ENCODE measurements at places on chromosomes 11 and 22.

DNA sequence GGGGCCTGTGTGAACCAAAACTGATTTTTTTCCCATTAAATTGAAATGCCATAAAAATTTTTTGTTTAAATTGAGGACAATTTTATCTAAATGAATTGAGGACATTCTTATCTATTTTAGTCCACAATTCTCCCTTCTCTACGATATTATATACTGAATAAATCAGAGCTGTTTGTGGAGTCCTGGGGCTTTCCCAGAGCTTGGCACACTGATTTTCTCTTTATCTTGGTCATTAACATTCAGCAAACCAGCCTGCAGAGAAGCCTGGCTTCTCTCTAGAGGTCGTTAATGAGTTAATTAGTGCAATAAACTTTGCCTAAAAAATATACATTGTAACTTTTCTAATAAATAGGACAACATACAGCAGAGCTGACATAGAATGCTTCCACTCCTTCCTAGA lies 615.7 kb downstream of the NELL1 start:
- no peak overlapping the region for H3K27ac ChIP-seq
- no peak overlapping the region for H3K4me3 ChIP-seq
- H3K27me3 ChIP-seq, result no peaks in the 10 kb centered on the region
- no peak for DNase-seq

GRCh38 chr11:32729976-32730375 lies 64.5 kb downstream of the CCDC73 start:
- no peaks in the 10 kb centered on the region for H3K4me1 ChIP-seq
- no peak for DNase-seq
- no peak overlapping the region for H3K4me3 ChIP-seq
- H3K27me3 ChIP-seq, result no peaks in the 10 kb centered on the region

DNA sequence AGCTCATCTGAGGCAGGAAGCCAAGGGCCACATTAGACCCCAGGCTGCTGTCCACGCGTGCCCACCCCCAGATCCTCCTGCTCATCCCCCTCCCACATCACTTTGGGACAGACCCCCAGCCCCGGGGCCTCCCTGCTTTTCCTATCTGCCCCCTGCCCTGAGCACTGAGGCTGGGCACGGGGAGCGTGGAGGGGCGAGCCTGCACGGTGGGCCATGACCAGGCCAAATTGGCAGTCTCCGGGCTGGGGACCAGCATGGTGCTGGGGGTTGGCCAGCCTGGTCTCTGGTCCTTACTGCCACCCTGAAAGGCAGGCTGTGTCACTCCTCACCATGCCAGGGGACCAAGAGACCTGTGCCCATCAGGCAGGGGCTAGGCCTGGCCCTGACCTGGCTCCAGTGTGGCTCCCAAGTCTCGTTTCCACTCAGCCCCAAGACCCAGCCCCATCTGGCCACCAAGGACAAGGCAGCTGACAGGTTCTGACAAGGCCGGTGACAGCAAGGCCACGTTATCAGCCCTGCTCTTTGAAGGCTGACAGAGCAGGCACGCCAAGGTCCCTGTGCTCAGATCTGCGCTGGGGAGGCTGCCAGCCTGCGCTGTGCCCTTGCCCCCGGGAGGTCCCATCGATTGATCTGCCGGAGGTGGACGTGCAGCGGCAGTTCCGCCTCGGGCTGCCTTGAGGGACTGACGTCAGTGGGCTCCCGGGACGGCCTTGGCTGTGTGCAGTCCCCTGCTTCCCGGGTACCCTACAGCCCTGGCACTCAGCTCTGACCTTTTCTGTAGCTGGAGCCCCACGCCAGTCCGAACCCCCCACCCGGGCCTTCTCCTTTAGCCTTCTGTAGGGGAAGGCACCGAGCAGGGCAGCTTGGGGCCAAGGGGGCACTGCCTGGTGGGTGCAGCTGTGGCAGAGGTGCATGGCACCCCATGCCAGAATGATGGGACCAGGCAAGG lies 3.6 kb downstream of the TNNI2 start:
- H3K4me3 ChIP-seq, result no peak overlapping the region
- no peak for DNase-seq
- no peaks in the 10 kb centered on the region for H3K36me3 ChIP-seq
- H3K27ac ChIP-seq, result no peak overlapping the region
- peaks cover 4% of the 10 kb centered on the region for H3K27me3 ChIP-seq

- peaks cover 15% of the 10 kb centered on the region for H3K4me1 ChIP-seq
- no peak overlapping the region for H3K4me3 ChIP-seq
- no peak overlapping the region for H3K27ac ChIP-seq
- H3K27me3 ChIP-seq, result no peaks in the 10 kb centered on the region
- no peaks in the 10 kb centered on the region for H3K36me3 ChIP-seq
These were observed 6.2 kb downstream of the AMOTL1 start for GRCh38 chr11:94774345-94774744.

DNA sequence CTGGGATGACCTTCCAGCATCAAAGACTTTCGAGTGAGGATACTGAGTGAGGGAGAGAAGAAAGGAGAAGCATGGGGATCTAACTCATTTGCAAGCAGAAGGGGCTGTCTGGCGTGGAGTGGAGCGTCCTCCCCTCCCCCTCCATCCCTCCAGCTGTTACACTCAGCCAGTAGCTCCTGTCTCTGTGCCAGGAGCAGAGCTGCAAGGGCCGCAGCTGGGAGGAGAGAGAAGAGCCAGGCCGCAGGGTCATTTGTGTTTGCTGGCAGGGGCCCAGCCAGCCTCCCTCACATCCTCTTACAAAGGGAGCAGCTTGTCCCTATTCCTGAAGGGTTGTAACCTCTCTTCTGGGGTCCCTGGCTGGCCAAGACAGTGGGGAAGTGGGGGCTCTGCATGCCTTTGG lies 57.9 kb downstream of the NECTIN1 start:
- H3K27ac ChIP-seq, result no peak overlapping the region
- no peaks in the 10 kb centered on the region for H3K36me3 ChIP-seq
- H3K4me1 ChIP-seq, result peaks cover 28% of the 10 kb centered on the region
- H3K27me3 ChIP-seq, result no peaks in the 10 kb centered on the region
- no peak overlapping the region for H3K4me3 ChIP-seq

DNA sequence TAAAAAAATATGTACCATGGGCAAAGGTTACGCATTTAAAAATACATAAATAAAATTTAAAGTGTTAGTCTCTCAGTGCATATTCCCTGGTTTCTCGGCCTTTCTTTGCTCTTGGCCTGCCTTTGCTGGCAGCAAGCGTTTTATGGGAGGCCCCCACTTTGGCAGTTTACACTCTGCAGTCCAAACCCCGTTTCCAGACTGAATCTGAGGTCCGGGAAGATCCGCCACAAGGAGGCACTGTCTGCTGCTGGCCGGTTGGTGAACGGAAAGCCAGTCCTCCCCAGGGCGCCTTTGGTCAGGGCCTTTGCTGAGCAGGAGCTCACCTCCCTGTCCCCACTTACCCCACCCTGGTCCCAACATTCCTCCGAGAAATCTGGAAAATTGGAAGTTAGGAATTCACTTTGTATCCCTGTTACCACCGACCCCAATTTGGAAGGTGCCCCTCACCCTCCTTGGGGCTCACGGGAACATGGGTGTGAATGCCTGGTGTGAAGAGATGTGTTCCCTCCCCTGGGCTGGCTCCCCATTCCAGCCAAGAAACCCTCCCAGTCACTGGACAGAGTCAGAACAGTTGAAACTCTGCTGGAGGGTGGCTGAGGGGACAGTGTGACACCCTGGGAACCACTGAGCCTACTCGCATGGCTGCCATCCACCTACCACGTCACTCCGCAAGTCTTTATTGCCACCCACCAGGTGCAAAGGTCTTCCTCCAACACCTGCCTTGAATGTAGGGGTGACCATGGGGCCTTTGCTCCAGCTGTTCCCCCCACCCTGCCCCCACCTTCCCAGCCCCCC lies 9.4 kb upstream of the SF1 start:
- H3K27ac ChIP-seq, result no peak overlapping the region
- peaks cover 18% of the 10 kb centered on the region for H3K36me3 ChIP-seq
- no peak overlapping the region for H3K4me3 ChIP-seq
- peak; percentile 39 for DNase-seq
- H3K27me3 ChIP-seq, result no peaks in the 10 kb centered on the region
- H3K4me1 ChIP-seq, result no peaks in the 10 kb centered on the region

- H3K27ac ChIP-seq, result no peak overlapping the region
- no peaks in the 10 kb centered on the region for H3K36me3 ChIP-seq
- no peak overlapping the region for H3K4me3 ChIP-seq
- peaks cover 2% of the 10 kb centered on the region for H3K4me1 ChIP-seq
- H3K27me3 ChIP-seq, result no peaks in the 10 kb centered on the region
- no peak for DNase-seq
These were observed 27.9 kb upstream of the OAF start for GRCh38 chr11:120182790-120183491.

GRCh38 chr11:120226242-120226641 lies 13.7 kb upstream of the POU2F3 start:
- H3K27ac ChIP-seq, result no peak overlapping the region
- DNase-seq, result no peak
- no peaks in the 10 kb centered on the region for H3K36me3 ChIP-seq
- H3K4me1 ChIP-seq, result peaks cover 7% of the 10 kb centered on the region

GRCh38 chr11:126139111-126140091 lies 72.0 kb downstream of the RPUSD4 start:
- peak; percentile 87 for DNase-seq
- H3K27me3 ChIP-seq, result no peaks in the 10 kb centered on the region
- no peak overlapping the region for H3K4me3 ChIP-seq
- no peaks in the 10 kb centered on the region for H3K36me3 ChIP-seq

DNA sequence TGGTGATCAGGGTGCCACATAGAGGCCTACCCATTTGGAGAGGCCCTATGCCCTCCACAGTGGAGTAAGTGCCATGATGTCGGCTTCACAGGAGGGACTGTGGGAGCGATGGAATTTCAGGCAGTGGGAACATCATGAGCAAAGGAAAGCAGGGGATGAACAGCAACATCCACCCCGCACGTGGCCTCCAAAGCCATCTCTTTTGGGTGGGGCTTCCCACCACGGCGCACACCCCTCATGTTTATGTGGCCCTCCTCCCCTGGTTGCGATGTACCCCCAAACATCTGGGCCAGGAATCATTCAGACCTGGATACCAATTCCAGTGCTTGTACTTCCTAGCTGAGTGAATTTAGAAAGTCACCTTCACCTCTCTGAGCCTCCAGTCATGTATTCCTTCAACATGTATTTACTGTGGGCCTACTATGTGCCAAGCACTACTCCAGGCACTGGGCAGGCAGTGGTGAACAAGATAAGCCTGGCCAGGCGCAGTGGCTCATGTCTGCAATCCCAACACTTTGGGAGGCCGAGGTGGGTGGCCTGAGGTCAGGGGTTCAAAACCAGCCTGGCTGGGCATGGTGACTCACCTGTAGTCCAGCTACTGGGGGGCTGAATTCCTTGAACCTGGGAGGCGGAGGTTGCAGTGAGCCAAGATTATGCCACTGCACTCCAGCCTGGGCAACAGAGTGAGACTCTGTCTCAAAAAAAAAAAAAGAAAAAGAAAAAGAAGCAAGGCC lies 1.8 kb upstream of the MAFF start:
- H3K36me3 ChIP-seq, result no peaks in the 10 kb centered on the region
- H3K27me3 ChIP-seq, result no peaks in the 10 kb centered on the region
- H3K27ac ChIP-seq, result no peak overlapping the region
- H3K4me1 ChIP-seq, result peaks cover 9% of the 10 kb centered on the region

- H3K4me1 ChIP-seq, result no peaks in the 10 kb centered on the region
- H3K4me3 ChIP-seq, result no peak overlapping the region
- no peaks in the 10 kb centered on the region for H3K27me3 ChIP-seq
- H3K36me3 ChIP-seq, result no peaks in the 10 kb centered on the region
- H3K27ac ChIP-seq, result no peak overlapping the region
These were observed 227.0 kb upstream of the NCAM1 start for GRCh38 chr11:112734207-112734606.

DNA sequence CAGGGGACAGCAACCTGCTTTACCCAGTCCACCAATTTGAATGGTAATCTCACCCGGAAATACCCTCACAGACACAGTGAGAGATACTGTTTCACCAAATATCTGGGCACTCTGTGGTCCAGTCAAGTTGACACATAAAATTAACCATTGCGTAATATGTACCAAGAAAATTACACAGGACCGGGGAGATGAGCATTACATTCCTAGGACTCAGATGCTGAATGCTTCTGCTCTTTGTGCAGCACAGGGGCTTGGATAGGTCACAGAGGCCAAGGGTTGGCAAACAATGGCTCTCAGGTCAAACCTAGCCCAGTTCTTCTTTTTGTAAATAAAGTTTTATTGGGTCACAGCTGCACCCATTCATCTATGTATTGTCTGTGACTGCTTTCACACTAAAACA lies 557.2 kb downstream of the MN1 start:
- DNase-seq, result no peak
- H3K27me3 ChIP-seq, result no peaks in the 10 kb centered on the region
- H3K27ac ChIP-seq, result no peak overlapping the region
- no peaks in the 10 kb centered on the region for H3K36me3 ChIP-seq

GRCh38 chr11:35389897-35390465 lies 29.4 kb downstream of the SLC1A2 start:
- H3K36me3 ChIP-seq, result no peaks in the 10 kb centered on the region
- H3K4me3 ChIP-seq, result no peak overlapping the region
- no peak for DNase-seq
- H3K27me3 ChIP-seq, result no peaks in the 10 kb centered on the region

- no peaks in the 10 kb centered on the region for H3K27me3 ChIP-seq
- no peak overlapping the region for H3K4me3 ChIP-seq
- no peaks in the 10 kb centered on the region for H3K36me3 ChIP-seq
These were observed 52.3 kb downstream of the RTL6 start for GRCh38 chr22:44445731-44446130.

GRCh38 chr22:41957941-41958556 lies 6.1 kb downstream of the SMIM45 start:
- no peak for DNase-seq
- peaks cover 7% of the 10 kb centered on the region for H3K4me1 ChIP-seq
- H3K27me3 ChIP-seq, result no peaks in the 10 kb centered on the region
- no peak overlapping the region for H3K4me3 ChIP-seq

DNA sequence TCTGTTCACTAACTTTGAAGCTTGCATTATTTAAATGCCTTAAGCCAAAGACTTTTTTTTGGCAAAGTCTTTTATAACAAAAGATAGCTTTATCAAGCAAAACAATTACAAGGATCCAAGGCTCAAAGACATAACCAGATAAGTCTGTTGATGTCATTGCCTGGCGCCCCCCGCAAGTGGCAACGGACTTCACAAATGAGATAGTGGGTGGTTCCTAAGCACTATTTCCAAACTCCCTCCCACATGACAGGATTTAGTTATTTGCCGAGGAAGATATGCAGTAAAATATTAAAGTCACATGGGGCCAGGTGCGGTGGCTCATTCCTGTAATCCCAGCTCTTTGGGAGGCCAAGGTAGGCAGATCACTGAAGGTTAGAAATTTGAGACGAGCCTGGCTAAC lies 194.2 kb upstream of the DDI1 start:
- no peak overlapping the region for H3K4me3 ChIP-seq
- no peak for DNase-seq
- no peaks in the 10 kb centered on the region for H3K36me3 ChIP-seq

DNA sequence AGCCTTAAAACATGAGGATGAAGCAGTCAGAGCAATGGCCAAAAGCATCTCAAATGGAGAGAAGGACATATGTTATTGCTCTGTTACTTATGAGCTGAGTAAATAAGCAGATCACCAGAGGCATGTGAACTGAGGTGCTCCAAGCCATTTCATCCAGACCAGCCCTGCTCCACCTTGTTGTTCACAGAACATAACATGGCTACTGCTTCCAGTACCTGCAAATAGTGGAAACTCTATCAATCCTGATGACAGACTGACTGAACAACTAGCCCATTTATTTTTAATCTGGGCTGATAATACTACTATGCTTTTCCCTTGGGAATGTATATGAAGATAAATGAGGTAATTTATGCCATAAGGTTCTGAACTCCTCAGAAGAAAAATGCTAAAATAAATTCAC lies 1164.7 kb downstream of the FAM181B start:
- no peak overlapping the region for H3K4me3 ChIP-seq
- H3K36me3 ChIP-seq, result no peaks in the 10 kb centered on the region
- no peak for DNase-seq

Measured in lung (tissue), 17 donors.